HL-60 (cell line): ENCODE measurements at places on chromosomes 3 and 15.

GRCh38 chr3:30908456-30909037 lies 14.1 kb upstream of the GADL1 start:
- no peak for DNase-seq

DNA sequence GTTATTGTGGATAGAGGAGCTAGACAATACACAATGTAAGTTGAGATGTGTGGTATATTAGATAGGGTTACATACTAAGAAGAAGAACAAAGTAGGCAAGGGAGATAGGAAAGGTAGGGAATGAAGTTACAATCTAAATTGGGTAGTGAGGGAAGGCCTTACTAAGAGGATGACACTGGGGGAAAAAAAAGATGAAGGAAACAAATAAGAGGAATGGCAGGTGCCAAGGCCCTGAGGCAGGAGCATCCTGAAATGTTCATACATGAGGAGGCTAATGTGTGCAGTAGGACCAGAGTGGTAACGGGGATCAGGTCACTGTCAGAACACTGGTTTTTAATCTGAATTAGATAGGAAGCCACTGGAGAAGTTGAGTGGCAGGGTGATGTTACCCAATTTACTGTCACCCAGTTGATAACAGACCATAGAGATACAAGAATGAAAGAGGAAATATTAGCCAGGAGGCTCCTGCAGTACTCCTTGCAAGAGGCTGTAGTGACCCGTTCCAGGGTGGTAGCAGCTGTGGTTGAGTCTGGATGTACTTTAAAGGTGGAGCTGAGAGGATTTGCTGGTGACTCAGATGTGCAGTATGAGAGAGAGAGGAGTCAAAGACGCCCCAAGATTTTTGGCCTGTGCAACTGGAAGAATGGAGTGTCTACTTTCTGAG lies 14.4 kb downstream of the RTP1 start:
- no peak for DNase-seq

GRCh38 chr15:49718846-49719245 lies 98.0 kb downstream of the DTWD1 start:
- DNase-seq: no peak

DNA sequence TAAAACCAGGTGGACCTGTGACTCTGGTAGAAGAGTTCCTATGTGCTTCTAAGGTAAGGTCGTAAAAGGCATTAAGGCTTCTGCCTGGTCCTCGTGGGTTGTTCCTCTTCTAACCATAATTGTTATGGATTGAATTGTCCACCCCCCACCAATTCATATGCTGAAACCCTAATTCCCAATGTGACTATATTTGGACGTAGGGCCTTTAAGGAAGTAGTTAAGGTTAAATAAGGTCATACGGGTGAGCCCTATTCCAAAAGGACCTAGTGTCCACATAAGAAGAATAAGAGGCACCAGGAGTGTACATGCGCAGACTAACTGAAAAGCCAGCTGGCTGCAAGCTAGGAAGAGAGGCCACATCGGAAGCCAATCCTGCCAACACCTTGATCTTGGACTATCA lies 1.9 kb downstream of the ADPGK start:
- DNase-seq: no peak

GRCh38 chr3:81776643-81777042 lies 15.2 kb upstream of the GBE1 start:
- no peak for DNase-seq

DNA sequence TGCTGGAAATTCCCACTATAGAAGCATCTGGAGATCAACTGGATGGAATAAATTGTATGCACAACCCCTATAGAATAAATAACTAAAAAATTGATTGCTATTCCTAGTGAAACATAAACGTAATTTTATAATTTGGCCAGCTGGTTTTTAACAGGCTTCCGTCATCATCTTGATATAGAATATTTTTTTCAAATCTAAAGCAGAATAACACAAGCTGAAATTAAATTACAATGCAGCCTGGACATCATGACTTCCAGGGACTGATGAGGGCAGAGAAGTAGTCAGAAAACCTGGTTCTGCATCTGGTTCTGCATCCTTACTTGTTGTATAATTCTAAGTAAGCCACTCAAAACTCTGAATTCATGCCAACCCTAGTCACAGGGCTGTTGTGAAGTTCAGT lies 146.1 kb downstream of the MEX3B start:
- DNase-seq: no peak

DNA sequence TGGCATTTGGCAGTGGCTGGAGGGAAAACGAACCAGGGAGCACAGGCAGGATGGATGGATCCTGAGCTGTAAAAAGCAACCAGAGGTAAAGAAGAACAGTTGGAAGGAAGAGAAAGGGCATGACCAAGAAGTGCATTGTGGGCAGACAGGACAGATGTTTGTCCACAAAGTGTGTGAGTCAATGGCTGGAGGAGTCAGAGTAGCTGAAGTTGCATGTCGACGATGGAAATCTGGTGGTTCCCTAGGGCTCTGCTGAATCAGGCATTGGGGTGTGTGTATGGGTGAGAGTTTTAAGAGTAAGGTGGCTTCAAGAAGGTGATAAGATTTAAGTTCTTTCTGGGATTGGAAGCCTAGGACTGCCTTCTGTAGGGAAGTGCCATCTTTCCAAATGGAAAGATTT lies 214.0 kb upstream of the BHLHE40 start:
- DNase-seq: no peak

GRCh38 chr3:37604336-37604833 lies 257.3 kb upstream of the CTDSPL start:
- DNase-seq: no peak

GRCh38 chr15:80182611-80183261 lies 29.9 kb downstream of the FAH start:
- DNase-seq: no peak

DNA sequence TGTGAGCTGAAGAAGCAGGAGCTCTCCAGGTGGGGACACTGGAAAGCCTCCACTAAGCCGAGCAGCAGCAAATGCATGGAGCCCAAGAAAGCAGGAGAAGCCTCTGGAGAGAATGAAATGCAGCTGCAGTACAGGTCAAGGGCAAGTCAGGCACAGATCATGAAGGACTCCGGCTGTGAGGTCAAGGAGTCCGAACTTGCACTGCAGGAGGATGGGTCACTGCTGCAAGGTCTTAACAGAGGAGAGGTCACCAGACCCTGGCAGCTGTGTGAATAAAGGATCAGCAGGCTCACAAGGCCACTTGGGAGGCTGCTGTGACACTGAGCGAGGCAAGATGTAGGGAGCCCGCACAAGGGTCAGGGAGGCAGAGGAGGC lies 24.7 kb upstream of the SLC41A3 start:
- no peak for DNase-seq

GRCh38 chr3:127651516-127652172 lies 21.1 kb upstream of the ABTB1 start:
- no peak for DNase-seq

DNA sequence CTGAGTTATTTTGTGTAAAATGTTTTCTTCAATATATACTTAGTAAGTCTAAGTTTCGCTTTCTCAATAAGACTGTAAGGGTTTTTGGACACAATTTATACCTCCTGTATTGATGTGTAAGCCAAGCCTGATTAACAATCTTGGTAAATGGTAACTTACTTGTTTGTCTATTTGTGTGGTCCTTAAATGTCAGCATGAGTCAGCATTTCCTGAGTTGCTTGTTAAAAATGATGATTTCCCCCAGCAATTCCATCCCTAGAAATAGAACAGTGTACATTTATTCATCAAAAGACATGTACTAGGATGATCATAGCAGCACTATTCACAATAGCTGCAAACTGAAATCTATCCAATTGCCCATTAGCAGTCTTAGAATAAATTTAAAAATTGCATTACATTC lies 53.4 kb upstream of the LRIG1 start:
- no peak for DNase-seq

- no peak for DNase-seq
These were observed at the start of gene PRRT3 for GRCh38 chr3:9951962-9952805. PRRT3 (minus strand) TSS chr3:9952408; CDS start chr3:9950115, 2,293 bp downstream.

DNA sequence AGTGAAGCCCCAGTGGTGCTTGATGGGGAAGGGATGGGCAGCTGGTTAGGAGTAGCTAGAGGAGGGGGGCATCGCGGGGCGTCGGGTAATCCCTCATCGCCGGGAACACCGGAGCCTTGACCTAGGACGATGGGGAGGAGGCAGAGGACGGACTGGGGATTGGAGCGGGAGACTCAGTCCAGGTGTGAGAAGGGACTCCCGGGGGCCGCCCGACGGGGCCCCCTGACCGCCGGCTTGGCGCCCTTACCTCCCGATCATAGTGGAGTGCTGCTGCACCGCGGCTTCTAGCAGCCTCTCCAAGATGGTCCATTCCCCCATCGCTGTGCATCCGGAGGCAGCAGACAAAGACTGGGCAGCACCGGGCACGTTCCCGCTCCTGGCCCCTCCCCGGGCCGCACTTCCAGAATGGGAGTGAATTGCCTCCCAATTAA lies 612 bp downstream of the GJD2 start:
- DNase-seq: no peak

- DNase-seq: no peak
These were observed 10.2 kb upstream of the GCSAM start for GRCh38 chr3:112143251-112143650.

DNA sequence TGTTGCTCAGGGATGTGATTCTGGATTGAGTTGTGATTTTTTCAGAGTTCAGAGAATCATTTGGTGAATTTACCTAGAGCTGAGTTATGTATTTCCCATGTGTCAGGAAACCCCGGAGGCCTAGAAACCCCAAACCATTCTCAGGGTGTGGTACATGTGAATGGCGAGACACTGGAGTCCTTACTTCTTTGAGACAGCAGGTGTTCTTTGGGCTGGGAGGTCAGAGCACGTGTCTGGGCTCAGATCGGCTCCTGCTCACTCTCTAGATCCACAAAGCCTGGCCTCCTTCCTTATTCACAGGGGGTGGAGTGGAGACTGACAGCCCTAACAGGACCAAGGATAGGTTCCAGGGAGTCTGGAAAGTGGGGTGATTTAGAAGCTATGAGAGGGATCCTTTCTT lies 145.8 kb downstream of the CHDH start:
- no peak for DNase-seq

- DNase-seq: no peak
These were observed 76.0 kb downstream of the SLCO3A1 start for GRCh38 chr15:91929509-91929908.

GRCh38 chr15:74434263-74435136 lies 742 bp upstream of the SEMA7A start:
- no peak for DNase-seq

GRCh38 chr3:197408177-197408957 lies 110.0 kb upstream of the DLG1 start:
- DNase-seq: no peak

DNA sequence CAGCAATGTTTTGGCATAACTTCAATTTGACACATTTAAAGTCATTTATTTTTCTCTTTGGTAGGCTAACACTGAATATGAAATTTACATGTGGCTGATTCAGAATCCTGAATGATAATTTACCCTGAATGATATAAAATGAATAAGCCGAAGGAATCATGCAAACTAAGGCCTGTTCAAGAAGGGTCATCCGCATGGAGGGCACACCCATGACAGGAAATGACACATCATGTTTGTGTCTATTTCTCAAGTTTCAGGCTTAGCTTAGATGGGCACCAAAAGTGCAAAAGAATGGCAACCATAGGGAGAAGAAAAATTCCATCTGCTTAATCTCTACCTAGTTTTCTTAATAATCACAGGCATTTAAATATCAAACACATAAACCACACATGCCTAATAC lies 141.5 kb downstream of the DUT start:
- no peak for DNase-seq

DNA sequence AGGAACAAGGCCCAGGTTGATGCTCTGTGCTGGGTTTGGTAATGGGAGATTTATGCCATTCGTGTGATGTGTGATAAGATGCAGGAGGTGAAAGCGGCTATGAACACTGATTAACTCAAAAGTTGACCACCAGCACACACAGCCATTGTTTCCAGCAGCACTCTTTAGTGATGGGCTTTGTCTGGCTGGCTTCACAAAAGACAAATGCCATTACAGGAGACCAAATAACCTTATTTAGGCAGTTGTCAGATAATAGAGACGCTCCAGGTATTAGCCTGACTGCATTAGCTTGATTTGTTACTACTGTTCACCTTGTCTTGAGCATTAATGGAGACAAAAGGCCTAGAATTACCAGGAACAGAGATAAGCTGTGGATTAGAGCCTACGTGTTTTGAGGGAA lies 5.1 kb downstream of the HESX1 start:
- no peak for DNase-seq

DNA sequence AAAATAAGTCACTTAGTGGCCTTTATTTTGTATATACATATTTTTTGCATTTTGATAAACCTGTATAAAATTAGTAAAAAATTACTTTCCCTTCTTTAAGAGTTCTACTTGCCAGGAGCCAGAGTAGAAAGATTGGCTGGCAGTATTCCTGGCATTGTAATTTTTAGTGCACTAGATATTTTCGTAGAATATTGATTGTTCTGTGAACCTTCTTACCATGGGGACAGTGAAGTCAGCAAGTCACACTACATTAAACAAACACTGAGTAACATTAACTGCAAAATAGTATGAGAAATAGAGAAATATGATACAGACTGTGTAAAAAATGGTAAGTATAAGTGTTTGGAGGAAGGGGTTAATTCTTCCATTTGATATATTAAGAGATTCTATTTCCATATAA lies 26.0 kb downstream of the TCF12 start:
- DNase-seq: no peak

DNA sequence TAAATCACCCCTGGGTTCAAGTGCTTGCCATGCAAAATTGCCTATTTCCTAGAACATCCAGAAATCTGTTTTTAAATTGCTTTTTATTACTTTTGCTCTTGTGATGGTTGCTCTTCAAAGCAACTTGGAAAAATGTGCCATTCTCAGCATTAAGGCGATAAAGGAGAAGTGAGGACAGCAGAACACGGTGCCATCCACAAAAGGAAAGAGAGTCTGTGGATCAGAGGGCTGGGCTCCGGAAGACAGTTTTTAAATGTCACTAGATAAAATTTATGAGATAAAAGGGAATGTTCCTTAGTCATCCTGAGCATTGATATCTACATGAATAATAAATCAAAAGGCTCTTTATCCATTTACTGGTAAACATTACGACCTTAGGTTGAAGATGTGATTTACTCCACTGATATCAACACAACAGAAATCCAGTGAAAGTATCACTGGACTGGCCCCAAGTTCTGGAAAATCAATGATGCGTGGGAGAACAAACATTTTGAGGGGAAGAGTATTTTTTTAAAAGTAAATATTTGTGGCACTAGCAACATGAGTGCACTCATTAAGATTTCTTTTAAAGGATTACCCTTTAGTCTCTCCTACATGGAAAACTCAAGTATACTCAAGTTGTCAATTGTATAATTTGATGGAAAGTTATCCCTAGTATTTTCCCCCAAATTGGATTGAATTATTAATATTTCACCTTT lies 554.7 kb downstream of the FHIT start:
- DNase-seq: no peak

GRCh38 chr15:77727635-77728304 lies 95.1 kb upstream of the LINGO1 start:
- DNase-seq: no peak

DNA sequence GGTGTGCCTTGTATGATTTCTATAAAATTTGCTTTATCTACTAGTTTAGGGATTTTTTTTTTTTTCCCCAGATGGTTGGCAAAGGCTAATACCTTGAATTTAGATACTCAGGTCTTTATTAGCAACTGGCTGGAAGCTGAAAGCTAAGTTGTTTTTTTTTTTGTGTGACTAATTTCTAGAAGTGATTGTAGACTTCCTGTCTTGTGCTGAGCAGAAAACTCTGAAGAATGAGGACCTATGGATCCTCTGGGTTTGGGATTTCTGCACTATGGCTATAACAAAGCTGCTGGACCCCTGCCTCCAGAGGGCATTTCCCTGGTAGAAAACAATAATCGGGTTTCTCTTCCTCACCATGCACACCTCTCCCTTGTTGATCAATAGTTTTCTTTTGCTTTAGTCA lies 10.0 kb downstream of the ARIH2 start:
- no peak for DNase-seq
